ENCODE measurements at places on chromosomes 3 and 15. TPM values are rescaled to one million over a fixed set of nuclear protein-coding genes. Genes with fewer than 3 reads are reported as not detected.
A peak's percentile ranks its signal among the peaks of the same experiment; 100 is the strongest.

The SLC22A14 gene
- polyA plus RNA-seq: 0.16 TPM

The NOX5 gene
- polyA plus RNA-seq: 0.05 TPM

The GOLGA8S gene
- polyA plus RNA-seq: 0.02 TPM

The TM4SF1 gene
- 257 TPM for polyA plus RNA-seq

GRCh38 chr3:111473550-111473949, 68.4 kb upstream of the CD96 start:
- no peak for DNase-seq

DNA sequence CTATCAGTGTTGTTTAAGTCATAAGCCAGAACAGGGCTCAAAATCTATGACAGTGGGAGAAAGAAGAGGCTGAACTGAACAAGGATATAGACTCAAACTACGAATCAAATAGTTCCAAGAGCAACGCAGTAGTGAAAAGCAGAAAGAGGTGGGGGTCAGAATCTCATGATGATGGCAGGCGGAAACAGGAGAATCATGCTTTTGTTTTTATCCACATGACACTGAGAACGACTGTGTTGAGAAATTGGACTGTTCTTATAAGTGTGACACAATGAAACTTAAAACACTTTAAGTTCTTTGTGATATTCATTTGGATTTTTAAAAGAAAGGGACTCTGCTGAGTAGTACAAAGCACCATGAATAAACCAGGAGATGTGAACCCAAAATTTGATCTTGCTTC, 309.4 kb downstream of the ULK4 start:
- no peak for DNase-seq

GRCh38 chr3:24591661-24592555, 97.3 kb upstream of the THRB start:
- no peak for DNase-seq

- peak; percentile 50 for DNase-seq
Observed at GRCh38 chr3:8239718-8240695, 261.6 kb upstream of the LMCD1 start.

- no peak for DNase-seq
Observed at GRCh38 chr3:196775938-196776337, 36.3 kb downstream of the PAK2 start.

DNA sequence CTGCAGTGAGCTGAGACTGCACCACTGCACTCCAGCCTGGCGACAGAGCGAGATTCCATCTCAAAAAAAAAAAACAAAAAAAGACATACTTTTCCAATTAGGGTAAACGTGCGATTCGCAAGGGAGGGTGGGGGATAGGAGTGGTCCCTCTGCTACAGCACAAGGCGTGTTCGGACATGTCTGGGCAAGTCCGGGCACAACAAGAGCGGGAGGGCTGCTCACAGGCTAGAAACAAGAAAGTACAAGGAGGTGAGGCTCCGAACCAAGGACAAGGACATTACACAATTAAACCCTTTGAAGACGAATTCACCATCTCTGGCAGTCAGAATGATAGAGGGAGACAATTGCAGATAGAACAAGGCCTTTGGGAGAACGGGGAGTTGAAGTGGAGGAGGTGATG, 32.2 kb upstream of the BCL2A1 start:
- no peak for DNase-seq

DNA sequence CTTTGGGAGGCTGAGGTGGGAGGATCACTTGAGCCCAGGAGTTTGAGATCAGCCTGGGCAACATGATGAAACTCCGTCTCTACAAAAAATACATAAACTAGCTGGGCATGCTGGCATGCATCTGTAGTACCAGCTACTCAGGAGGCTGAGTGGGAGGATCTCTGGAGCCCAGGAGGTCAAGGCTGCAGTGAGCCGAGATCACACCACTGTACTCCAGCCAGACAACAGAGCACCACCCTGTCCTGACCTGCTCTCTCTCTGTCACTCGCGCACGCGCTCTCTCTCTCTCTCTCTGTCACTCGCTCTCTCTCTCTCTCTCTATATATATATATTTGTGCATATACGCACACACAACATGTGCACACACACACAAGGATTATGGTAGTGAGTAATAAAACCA, 61.8 kb downstream of the IL16 start:
- no peak for DNase-seq

GRCh38 chr3:37608061-37608702, 253.5 kb upstream of the CTDSPL start:
- DNase-seq: no peak

- DNase-seq: peak; percentile 59
Observed at GRCh38 chr3:52015438-52016228, 19.9 kb upstream of the RPL29 start.
